GM12878 (cell line): ENCODE measurements at places on chromosomes 5 and 9. TPM values are rescaled to one million over a fixed set of nuclear protein-coding genes. Genes with fewer than 3 reads are reported as not detected.
A peak's percentile ranks its signal among the peaks of the same experiment; 100 is the strongest.

The PLAC8L1 gene
- total RNA-seq: not detected in 2 replicates

DNA sequence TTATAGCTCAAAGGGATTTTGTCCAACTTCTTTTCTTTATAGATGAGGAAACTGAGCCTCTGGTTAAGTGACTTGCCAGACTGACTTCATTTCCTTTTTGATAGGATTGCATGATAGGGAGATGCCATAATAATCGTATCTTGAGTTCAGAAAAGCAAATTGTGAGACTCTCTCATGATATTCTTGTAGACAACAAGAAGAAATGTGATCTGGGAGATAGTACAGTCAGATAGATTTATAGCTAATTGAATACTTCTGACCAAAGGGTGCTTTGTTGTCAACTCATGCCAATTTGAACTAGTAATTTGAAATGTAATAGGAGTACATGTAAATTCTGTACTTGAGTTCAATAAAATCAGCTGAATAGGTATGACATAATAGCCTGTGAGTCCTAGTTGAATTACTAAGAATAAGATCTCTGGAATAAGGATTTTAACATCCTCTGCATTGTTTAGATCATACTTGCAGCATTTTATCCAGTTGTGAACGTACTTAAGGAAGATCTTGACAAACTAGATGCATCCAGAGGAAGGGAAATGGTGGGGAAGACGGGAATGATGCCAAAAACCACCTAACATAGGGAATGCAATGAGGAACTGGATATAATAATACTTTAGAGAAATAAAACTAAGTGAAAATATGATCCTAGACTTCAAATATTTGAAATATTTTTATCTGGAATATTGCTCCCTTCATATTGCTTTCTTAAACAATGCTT lies 25.5 kb downstream of the CWC27 start:
- DNase-seq: no peak

DNA sequence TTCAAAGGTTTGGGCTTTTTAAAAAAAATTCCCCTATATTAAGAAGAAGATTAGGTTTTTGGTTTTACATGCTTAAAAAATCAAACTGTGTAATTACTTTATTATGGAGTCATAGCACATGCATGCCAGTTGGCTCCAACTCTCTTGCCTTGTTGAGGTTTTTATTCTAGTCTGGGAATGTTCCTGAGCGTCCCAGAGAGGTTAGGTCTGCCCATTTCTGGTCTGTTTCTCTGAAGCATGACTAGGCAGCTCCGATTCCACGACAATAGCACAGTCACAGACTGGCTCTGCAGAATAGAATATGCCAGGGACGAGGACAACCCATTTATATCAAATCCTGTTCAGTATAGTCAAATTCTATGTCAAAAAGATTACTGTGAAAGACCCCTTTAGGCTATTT lies 217.0 kb downstream of the PCSK5 start:
- no peak for DNase-seq

DNA sequence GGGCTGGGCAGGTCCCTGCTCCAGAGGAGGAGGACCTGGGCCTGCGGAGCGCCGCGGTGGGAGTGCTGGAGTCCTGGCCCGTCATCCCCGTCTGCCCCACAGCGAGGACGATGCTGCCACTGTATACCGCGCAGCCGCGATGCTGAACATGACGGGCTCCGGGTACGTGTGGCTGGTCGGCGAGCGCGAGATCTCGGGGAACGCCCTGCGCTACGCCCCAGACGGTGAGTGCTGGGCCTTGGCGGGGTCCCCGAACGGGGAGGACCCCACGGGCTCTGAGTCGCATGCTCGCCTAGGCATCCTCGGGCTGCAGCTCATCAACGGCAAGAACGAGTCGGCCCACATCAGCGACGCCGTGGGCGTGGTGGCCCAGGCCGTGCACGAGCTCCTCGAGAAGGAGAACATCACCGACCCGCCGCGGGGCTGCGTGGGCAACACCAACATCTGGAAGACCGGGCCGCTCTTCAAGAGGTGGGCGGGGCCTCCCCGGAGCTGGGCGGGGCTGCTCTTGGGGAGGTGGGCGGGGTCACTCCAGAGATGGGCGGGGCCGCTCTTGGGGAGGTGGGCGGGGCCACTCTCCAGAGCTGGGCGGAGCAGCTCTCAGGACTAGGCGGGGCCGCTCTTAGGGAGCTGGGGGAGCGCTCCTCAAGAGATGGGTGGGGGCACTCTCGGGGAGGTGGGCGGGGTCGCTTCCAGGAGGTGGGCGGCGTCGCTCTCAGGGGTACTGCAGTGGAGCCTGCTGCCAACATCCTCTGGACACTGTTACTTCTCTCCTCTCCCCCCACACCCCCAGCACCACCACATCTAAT lies 13.1 kb downstream of the LRRC26 start:
- no peak for DNase-seq

The ZNF354C gene
- 0.03 TPM in 1 of 2 replicates, not detected in the other for total RNA-seq

DNA sequence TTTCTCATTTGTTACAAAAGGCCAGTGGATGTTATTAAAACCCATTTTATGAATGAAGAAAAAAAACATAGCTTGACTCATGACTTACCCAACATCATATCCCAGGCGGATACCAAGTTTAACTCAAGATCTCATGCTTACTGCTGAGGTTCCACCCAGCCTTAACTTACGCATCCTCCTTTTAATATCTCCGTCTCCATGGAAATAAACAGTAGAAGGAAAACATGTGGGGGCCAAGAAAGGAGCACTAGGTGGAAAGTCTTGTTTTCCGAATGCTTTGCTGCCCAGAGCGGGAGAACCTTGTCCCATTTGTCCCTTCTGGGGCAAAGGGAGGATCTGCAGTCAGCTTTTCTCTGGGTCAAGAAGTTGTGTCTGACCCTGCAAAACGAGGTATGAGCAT lies 44.1 kb downstream of the ANGPTL2 start:
- DNase-seq: no peak

- DNase-seq: no peak
These were observed 99.3 kb downstream of the SLIT3 start for GRCh38 chr5:169201597-169201996.

DNA sequence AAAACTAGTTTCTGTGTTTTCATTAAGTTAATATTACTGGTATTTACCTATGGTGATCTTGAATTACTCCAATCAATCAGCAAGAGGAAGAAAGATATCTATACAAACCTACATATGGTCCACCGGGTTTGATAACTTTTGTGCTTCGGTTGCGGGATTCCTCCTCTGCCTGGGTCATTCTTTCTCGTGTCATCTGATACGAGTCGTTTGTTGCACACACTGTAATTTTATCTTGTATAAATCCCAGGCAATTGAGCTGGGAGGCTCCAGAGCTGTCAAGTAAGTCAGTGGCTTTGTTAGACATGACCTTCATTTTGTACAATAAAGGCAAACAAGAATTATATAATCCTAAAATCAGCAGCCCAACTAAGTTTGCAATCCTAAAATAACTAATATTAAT lies 48.0 kb downstream of the ELL2 start:
- DNase-seq: no peak

- DNase-seq: peak; percentile 33
These were observed 100.1 kb upstream of the DHFR start for GRCh38 chr5:80754900-80755299.

DNA sequence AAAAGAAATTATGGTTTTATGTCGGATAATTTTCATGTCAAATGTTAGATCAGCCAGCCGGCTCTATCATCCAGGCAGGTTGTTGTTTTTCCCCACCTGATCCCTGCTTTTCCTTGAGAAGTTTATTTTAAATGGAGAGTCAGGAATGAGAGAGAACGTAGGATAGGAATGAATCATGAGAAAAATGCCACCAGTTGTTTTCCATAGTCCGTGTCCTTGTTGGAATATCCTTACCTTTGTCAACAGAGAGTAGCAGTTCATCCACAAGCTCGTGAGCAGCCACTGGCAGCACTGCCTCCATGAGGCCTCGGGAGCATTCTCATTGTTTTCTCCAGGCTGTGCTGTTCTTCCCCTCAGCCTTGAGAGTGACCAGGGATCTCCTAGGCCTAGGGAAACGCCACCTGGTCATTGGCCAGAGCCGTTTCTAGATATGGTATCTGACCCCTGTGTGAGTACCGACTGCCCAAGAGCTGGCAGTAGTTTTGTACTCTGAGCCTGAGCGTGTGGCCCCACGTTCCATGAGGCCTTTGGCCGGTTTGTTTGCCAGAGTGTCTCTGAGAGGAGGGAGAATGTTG lies 293.3 kb downstream of the FANCC start:
- DNase-seq: no peak

The CRAT gene
- 2.9 and 3.4 TPM in 2 replicates for total RNA-seq

DNA sequence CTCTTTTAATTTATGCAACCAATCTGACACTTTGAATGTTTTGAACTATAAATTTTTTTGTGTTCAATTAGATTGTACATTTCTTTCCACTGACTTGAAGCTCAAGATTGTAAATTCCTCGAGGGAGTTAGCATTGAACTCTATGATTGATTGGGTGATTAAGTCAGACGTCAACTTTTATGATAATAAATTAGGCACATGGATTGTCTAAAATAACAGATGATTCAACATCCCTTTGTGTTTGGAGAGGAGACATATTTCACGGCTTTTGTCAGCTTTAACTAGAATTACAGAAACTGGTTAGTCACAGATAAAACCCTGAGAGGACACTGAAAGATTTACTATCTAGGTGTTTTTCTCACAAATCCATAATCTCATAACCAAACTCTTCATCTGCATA lies 32.7 kb upstream of the TXNDC8 start:
- DNase-seq: no peak

The FOXD4L6 gene
- total RNA-seq: not detected in 2 replicates

The INSL6 gene
- not detected in 2 replicates for total RNA-seq

DNA sequence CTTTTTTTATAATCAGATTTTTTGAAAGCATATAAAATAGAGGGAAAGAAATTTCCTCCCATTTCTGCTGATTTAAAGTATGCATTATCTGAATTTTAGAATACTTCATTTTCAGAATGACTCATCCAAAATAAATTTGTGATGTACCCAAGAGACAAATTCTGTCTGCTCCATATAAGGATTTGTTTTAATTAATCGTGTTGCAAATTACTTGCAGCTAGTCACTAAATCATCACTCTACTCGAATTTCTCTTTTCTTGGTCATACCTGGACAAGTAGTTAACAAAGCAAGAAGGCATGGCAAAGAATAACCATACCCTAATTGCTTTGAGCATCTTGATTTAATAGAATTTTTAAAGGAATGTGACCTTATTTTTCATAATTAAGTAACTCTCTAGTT lies 284.1 kb upstream of the GRAMD2B start:
- DNase-seq: no peak

The HRH2 gene
- total RNA-seq: 0.05 TPM in 1 of 2 replicates, not detected in the other

The BAAT gene
- 0.16 and 0.26 TPM in 2 replicates for total RNA-seq

GRCh38 chr9:3296536-3296935 lies 229.3 kb downstream of the RFX3 start:
- DNase-seq: no peak

The PCDHGA12 gene
- 0.46 and 0.72 TPM in 2 replicates for total RNA-seq

DNA sequence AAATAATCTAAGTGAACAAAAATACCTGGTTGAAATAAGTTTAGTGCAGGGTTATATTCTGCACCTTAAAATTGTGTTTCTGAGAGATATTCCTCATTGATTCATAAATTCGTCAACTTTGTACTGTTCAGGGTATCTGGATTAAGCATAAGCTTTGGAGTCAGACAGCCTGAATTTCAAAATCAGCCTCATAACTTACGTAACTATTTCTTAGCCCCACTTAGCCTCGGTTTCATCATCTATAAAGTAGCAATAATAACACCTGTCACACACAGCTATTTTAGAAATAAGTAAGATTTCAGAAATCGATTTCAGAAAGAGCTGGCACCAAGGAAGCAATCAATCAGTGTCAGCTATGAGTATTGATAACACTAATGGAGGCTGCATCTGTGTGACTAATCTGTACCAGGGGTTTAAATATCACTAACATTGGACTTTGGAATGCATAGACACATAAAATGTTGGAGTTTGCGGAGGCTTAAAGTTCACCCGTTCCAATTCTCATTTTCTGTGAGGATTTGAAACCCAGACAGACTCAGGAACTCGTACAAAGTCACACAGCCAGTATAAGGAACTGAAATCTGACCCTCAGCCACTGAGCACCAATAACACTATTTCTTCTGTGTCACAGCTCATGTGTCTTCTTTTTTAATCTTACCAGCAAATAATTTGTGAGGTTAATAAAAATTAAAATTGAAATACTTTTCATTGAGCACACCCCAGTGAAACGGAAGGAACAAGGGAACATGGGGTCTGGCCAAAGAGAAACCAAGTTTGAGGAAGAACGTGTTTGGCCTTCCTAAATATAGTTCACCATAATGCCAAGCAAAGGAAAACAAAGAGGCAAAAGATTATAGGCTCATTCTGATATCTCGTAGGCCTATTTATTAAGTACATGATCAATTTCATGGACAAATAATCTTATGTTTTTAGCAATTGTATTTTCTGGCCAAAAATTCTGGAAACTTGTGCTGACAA lies 194.4 kb upstream of the PTGER4 start:
- DNase-seq: peak; percentile 57

DNA sequence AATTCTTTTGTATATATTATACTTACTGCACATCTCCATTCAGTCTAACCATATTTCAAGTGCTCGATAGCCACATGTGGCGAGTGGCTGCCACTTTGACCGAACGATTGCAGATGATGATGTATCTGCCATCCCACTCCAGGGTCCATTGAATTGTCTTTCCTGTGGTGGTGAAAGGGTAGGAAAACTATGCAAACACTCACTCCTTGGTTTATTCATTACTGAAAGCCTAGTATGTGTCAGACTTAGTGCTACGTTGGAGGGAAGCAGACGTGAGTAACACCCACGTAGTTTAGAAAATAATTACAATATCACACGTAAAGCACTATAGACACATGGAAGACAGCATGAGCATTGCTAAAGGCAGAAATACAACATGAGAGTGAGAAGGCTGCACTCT lies 353.7 kb downstream of the CSNK1G3 start:
- no peak for DNase-seq

- DNase-seq: no peak
These were observed 35.3 kb downstream of the NDFIP1 start for GRCh38 chr5:142143878-142144277.

- no peak for DNase-seq
These were observed 66.2 kb upstream of the CNTLN start for GRCh38 chr9:17068671-17069070.

- DNase-seq: no peak
These were observed 83.8 kb downstream of the DAPK1 start for GRCh38 chr9:87581513-87581912.

DNA sequence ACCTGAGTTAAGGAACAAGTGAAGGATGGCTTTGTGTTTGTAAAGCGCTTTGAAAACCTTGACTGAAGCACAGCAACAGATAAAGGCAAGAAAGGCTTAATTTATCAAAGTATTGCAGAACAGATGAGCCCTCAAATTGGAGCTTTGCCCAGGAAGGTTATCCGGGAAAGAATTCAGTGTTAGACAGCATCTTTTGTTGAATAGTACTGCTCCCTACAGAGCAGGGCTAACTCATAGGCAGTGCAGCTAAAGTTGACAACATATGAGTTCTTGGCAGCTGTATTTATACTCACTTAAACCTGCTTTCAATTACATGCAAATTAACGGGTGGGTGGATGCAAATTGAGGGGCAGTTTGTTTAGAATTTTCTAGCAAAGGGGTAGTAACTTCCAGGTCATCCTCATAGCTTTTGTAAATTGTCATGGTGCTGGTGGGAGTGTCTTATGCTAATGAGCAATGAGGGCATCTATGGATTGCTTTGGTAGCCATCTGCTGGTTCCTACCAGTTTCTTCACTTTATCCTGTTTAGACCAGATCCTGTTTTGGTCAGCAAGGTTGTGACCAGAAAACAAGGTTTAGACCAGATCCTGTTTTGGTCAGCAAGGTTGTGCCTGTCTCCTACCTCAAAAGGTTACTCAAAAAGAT lies 105.8 kb downstream of the GDA start:
- DNase-seq: no peak

The AQP7 gene
- total RNA-seq: not detected in 2 replicates
